Right renal cortex interstitium (tissue), 3 donors: ENCODE measurements at places on chromosomes 4 and X. TPM values are rescaled to one million over a fixed set of nuclear protein-coding genes. Genes with fewer than 3 reads are reported as not detected.

Gene TMPRSS11F
- not detected for polyA plus RNA-seq

Gene XAGE1B
- not detected for polyA plus RNA-seq

Gene GIMD1
- polyA plus RNA-seq, result not detected

Gene COX7B2
- not detected for polyA plus RNA-seq

Gene CYTL1
- 8.5 TPM for polyA plus RNA-seq

Gene HTRA3
- polyA plus RNA-seq, result 9.9 TPM
